ENCODE measurements at places on chromosomes 1 and 21. TPM values are rescaled to one million over a fixed set of nuclear protein-coding genes. Genes with fewer than 3 reads are reported as not detected.

The GRHL3 gene
- total RNA-seq, result 0.53 TPM

The PCP4L1 gene
- total RNA-seq, result 0.10 TPM

The ZMYND12 gene
- total RNA-seq, result 0.55 TPM

The CEP104 gene
- total RNA-seq, result 12.3 TPM

The PSMD4 gene
- total RNA-seq, result 196 TPM

The MYCBP gene
- total RNA-seq, result 22.1 TPM

The RNPC3 gene
- 6.2 TPM for total RNA-seq

The ATF3 gene
- 40.7 TPM for total RNA-seq

The ACKR1 gene
- total RNA-seq, result not detected

The LPGAT1 gene
- total RNA-seq, result 22.7 TPM

The REN gene
- total RNA-seq, result not detected

The COL8A2 gene
- 0.09 TPM for total RNA-seq
